ENCODE measurements at places on chromosomes 5 and 9.

GRCh38 chr5:862367-863243 lies 11.8 kb upstream of the ZDHHC11 start:
- no peak for DNase-seq

GRCh38 chr9:124019771-124020519 lies 8.4 kb downstream of the LHX2 start:
- DNase-seq, result no peak

GRCh38 chr9:36517131-36517530 lies 55.6 kb upstream of the MELK start:
- no peak for DNase-seq

GRCh38 chr5:159539678-159540077 lies 209.4 kb upstream of the IL12B start:
- DNase-seq, result no peak

- no peak for DNase-seq
These were observed 309.6 kb downstream of the MLLT3 start for GRCh38 chr9:20312732-20313131.

DNA sequence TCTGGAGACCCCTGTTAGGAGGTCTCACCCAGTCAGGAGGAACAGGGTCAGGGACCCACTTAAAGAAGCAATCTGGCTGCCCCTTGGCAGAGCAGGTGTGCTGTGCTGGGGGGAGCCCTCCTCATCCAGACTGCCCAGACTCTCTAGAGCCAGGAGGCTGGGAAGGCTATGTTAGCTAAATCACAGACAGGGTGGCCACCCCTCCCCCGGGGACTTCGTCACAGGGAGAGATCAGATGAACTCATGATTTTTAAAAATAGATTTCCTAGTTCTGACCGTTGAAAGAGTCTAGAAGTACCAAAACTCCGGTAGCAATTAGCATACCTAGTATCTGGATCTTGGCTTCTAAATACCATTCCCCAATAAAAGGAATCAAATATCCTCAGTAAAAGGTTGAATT lies 35.0 kb upstream of the FOXB2 start:
- no peak for DNase-seq

DNA sequence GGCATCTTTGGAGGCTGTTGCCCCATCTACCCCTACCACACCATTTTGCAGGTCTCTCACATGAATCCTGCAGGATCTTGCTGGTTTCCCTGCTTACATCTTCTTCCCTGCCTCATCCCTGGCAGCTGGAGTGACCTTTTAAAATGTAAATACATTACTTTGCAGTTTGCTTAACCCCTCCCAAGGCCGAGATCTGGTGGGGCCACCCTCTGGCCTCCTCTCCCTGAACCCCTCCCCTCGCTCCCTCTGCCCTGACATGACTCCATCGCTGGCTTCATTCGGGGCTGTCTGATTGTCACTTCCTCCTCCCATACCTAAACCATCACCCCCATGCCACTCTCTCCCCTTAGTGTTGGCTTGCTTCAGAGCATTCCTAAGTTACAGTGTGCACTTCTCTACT lies 12.6 kb upstream of the PALM2AKAP2 start:
- DNase-seq, result no peak

DNA sequence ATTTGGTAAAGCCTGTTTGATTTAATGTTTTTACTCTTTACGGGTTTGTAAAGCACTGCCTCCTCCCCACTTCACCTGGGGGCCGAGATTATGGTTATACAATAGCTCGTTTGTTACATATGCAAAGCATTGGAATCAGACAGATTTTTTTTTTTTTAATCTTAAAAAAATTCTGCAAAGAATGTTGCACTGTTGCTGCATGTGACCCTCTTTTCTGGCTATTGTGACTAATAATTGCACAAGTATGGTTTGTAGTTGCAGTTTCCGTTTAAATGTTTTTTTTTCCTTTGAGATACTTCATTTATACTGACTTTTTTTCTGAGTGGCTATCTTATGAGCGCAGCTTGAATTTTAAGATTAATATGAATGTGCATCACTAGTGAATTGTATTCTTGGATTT lies 165.3 kb downstream of the KDM4C start:
- DNase-seq, result no peak

GRCh38 chr5:32290922-32291321 lies 21.8 kb downstream of the MTMR12 start:
- no peak for DNase-seq

GRCh38 chr5:14339468-14339867 lies 196.3 kb downstream of the TRIO start:
- no peak for DNase-seq

- DNase-seq, result no peak
These were observed 297.0 kb upstream of the ACTBL2 start for GRCh38 chr5:57779383-57780223.

DNA sequence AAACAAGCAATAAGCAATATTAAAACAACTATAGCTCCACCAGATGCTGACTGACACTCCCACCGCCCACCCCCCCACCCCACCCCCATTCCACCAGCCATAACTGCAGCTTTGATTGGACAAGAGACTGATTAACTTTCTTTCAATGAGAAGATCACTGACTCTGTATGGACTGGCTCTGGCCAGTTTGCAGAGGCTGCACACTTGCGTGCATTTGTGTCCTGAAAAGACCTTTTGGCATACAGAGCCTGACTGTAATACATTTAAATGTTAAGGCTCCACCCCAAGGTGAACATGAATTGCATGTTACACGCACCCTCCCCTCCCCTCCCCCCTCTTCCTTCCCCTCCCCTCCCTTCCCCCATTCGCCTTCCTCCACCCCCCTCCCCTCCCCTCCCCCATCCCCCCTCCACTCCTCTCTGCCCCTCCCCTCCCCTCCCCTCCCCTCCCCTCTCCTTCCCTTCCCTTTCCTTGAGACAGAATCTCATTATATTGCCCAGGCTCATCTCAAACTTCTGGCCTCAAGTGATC lies 31.1 kb downstream of the FGD3 start:
- no peak for DNase-seq

GRCh38 chr9:13674926-13675637 lies 395.6 kb upstream of the MPDZ start:
- DNase-seq, result no peak

DNA sequence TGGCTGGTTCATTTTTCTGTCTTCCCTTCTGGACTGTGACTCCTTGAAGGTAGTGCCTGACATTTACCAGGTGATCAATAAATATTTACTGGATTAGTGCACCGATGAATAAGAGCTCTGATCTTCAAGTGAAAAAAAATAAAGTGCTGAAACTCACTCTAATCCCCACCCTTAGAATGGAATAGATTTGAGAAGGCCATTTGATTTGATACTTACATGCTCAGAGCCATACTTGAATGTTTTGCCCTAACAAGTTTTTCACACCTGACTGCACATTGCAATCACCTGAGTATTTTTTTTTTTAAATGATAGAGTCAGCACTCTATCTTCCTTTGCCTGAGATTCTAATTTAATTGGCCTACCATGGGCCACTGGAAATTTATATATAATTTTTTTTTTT lies 105.7 kb downstream of the LRRC70 start:
- no peak for DNase-seq

- DNase-seq, result no peak
These were observed 260.0 kb downstream of the NR2F1-AS1 start for GRCh38 chr5:93320920-93321445.

GRCh38 chr5:137734962-137735554 lies 831 bp downstream of the KLHL3 start:
- no peak for DNase-seq

- no peak for DNase-seq
These were observed 130.5 kb upstream of the HAND1 start for GRCh38 chr5:154608531-154609011.

DNA sequence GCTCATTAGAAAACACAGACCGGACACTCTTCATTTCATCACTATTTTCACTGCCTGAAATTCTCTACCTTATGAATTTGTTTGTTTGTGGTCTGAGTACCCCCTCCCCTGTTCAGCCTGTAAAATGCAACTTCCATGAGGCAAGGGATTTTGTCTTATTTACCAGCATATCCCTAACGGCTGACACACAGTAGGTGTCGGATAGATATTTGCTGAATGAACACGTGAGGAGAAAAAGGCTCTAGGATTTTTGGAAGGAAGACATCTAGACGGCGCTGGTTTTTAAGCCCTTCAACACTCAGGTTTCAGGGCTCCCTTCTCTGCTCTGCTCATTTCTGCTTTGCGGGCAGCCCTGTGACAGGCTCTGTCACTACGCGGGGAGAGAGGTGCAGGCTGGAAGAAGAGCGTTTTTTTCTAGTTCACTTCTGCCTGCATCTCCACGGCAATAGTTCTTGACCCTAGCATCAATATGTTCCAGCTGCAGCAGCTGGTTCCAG lies 41.0 kb downstream of the KCNMB1 start:
- DNase-seq, result no peak

- DNase-seq, result no peak
These were observed 1.8 kb downstream of the IRX1 start for GRCh38 chr5:3597167-3598007.

DNA sequence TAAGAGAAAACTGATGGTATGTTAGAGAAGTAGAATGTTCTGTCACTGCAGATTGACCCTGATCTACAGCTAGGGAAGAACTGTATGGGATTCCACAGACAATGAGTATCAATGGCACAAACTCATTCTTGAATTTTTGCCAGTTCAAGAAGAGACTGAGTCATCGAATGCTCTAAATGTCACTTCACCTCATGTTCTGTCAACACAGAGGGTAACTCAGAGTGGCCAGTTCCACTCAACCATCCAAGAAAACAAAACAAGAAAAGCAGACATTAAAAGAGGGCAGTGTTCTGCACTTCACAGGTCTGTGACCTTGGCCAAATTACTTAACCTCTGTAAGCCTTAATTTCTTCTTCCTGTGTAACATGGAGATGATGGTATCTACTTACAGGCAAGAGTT lies 132.2 kb upstream of the HMHB1 start:
- no peak for DNase-seq

DNA sequence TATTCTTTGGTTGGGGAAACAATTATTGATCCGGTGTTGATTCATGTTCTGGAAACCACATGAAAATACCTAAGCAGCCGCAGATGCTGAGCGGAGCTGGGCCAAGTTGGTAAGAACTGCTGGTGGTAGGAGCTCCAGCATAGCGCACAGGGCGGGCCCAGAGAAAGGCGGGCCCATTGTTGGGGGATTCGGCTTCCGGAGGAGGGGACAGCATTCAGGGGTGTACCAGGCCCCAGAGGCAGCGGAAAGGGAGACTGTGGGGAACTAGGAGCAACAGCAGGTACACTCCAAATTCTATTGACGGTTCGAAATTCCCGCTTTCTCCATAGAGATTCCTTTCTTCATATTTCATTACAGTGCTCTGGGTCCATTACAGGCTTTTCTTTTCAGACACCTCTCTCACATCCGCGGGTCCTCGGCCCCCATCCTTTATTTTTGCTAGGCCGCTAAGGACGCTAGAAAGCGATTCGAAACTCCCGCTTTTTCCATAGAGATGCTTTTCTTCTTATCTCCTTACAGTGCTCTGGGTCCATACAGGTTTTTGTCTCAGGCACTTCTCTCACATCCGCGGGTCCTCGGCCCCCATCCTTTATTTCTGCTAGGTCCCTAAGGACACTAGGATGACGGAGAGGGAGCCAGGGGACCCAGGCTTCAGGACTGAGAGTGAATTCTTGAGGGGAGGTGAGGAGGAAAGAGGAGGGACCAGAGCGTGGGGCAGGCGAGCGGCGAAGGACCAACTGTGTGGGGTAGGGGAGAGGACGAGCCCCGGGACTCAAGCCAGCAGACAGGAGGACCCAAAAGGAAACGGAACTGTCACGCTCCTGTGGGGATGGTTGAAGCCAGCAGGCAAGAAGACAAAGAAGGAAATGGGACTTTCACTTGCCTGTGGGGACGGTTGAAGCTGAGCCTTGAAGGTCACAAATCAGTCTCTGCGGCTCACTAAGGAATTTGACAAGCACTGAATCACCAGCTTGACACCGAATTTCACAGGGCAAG lies at the start of gene CCDC152:
Gene CCDC152, plus strand, starts transcription at position 213 of the 996 bp plus-strand sequence. CDS start 2,304 bp downstream, outside the sequence.
- peak; percentile 35 for DNase-seq

DNA sequence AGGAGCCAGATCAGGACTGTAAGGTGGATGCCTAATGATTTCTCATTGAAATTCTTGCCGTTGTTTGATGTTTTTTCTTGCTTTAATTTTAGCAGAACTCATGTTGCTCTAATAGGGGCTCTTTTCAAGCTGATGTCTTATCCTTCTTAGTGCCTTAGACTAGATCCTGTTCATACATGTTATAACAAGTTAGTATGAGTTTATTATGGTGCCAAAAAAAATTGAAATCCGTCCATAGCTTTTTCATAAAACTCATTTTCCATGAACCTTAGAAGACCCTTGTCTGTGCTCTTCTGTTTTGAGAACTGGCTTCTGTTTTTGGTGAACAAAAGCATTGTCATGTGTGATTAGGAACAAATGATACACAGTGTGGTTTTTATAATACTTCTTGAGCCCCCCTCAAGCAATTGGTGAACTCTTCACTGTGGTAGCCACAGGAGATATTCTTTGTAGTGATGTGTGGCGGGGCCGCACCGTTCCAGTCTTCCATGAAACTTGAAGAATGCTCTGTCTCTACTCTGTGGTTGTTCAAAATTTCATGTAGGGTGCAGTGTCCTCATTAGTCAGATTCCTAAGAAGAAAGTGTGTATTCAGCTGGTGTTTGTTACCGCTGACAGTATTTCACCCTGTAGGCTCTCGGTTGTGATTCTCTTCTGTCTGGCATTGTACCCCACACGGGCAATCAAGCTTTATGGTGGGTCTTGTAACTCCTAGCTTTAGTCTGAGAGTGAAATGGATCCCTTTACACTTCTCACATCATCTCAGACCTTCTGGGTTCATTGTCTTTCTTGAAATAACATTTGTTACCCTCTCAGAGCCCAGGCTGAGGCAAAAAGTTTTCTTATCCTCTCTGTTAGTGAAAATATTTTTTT lies 10.7 kb downstream of the OTULIN start:
- no peak for DNase-seq

- DNase-seq, result no peak
These were observed 27.1 kb downstream of the LARP1 start for GRCh38 chr5:154782326-154782725.

- no peak for DNase-seq
These were observed 34.0 kb upstream of the FCHO2 start for GRCh38 chr5:72921886-72922285.

GRCh38 chr9:131258698-131259431 lies 17.4 kb downstream of the FAM78A start:
- no peak for DNase-seq

GRCh38 chr9:6628704-6629103 lies 16.8 kb downstream of the GLDC start:
- DNase-seq, result no peak

DNA sequence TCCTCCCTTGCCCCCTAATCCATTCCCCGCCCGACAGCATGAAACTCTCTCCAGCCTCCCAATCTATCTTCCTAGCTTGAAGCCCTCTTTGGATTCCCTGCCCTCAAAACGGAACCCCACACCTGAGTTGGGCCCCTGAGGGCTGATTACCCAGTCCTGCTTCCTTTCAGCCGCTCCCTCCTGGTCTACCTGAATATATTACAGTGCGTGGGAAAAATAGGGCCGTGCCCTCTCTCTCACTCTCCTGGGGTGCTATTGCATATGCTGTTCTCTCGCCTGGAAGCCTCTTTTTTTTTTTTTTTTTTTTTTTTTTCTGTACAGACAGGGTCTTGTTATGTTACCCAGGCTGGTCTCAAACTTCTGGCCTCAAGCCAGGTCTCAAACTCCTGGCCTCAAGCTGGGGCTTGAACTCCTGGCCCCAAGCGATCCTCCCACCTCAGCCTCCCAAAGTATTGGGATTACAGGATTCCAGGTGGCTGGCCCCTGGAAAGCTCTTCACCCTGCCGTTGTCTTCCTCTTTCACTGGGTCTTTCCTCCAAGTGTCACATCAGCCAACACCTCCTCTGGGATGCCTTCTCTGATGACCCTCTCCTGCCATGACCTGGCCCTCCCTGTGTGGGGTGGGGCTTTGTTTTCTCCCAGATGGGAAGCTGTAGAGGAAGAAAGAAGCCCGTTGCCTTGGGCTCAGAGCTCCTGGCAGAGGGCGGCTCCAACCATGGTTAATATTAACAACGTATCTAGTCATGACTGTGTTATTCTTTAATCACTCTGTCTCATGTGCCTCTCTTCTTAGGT lies 8.2 kb downstream of the DNM1 start:
- DNase-seq, result no peak
